ENCODE measurements at places on chromosomes 11 and 22.

DNA sequence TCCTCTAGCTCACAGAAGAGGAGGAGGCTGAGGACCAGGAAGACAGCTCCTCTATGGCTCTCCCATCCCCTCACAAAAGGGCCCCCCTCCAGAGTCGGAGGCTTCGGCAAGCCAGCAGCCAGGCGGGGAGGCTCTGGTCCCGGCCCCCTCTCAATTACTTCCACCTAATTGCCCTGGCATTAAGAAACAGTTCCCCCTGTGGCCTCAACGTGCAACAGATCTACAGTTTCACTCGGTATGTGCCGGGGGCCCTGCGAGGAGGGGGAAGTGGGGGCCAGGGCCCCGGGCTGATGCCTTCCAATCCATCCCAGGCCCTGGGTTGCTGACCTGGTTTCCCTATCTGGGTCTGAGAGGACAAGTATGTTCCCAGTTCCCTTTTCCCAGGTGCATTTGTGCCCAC is 7.9 kb downstream of the FOXR1 start:
- DNase-seq: no peak

- DNase-seq: no peak
Measured at GRCh38 chr11:17572359-17572690, 25.3 kb downstream of the OTOG start.

- no peak for DNase-seq
Measured at GRCh38 chr11:78857688-78858087, 283.0 kb upstream of the NARS2 start.

- DNase-seq: peak; percentile 80
Measured at GRCh38 chr11:64225608-64226506, at the start of the genes NUDT22 and TRPT1. Gene NUDT22, plus strand, starts transcription at chr11:64226274. Its CDS starts 379 bp downstream, at chr11:64226653. Gene TRPT1, minus strand, starts transcription at chr11:64226186. Its CDS starts 326 bp downstream, at chr11:64225860.

GRCh38 chr11:35253237-35253636 is 114.3 kb downstream of the CD44 start:
- DNase-seq: no peak

- no peak for DNase-seq
Measured at GRCh38 chr11:64933935-64934681, 1.6 kb downstream of the GPHA2 start.

Data from M059J (cell line).